ENCODE measurements at places on chromosomes 13 and 19.

- DNase-seq, result no peak
Measured at GRCh38 chr13:31437975-31438374, 238.2 kb downstream of the B3GLCT start.

DNA sequence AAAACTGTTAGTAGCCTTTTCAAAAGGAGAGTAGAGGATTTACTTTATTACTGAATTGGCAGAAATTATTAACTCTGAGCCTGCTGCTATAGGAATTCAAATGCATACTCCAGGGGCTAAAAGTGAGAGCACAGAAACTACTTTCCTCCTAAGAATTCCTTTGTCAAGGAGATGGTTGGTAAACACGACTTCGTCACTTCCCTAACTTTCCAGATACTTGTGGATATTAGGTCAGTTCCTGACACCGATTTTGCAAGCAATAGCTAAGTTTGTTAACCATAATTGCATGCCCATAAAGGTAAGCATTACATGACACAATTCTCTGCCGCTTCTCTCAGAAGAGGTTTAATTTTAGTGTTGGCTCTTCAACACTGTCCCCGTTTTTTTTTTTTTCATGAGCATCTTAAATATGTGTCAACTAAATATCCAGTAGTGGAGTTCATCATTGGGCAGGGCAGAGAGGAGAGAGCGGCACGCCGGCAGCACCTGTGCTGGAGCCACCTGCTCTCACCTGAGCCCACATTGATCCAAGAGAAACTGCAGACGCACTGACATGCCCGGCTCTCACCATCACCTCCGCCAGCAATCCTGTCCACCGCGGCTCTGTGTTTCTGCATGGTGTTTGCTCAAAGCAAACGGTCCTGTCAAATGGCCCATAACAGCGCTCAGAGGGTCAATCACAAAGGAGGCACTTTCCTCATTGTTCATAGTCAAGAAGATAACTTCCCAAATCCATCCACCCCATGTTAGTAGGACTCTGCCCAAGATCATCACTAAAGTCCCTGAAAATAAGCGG, 2.6 kb downstream of the MED26 start:
- no peak for DNase-seq

DNA sequence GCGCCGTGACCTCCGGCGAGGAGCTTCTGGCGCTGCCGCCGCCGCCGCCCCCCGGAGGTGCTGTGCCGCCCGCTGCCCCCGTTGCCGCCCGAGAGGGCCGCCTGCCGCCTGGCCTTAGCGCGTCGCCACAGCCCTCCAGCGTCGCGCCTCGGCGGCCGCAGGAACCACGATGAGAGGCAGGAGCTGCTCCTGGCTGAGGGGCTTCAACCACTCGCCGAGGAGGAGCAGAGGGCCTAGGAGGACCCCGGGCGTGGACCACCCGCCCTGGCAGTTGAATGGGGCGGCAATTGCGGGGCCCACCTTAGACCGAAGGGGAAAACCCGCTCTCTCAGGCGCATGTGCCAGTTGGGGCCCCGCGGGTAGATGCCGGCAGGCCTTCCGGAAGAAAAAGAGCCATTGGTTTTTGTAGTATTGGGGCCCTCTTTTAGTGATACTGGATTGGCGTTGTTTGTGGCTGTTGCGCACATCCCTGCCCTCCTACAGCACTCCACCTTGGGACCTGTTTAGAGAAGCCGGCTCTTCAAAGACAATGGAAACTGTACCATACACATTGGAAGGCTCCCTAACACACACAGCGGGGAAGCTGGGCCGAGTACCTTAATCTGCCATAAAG, 4.8 kb downstream of the PDX1 start:
- no peak for DNase-seq

GRCh38 chr19:57841122-57841763, 8.4 kb upstream of the ZNF587 start:
- no peak for DNase-seq

DNA sequence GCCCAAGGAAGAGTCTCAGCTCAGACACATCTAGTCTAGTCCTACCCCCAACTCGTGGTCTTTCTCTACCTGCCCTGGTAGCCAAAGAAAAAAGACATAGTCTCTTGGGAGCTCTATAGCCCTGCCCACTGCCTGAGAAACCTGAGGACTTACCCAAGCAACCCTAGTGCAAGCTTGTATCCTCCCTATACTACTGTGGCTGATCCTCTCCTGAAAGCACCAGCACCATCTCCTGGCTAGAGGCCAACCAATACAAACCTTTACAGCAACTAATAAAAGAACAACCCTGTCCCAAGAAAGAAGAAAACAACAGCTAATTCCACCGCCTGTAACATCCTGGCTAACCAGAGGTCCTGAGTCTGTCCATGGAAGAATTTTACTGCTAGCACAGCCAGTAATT, 532.4 kb downstream of the SLITRK6 start:
- DNase-seq, result no peak

GRCh38 chr19:39252458-39252857, 3.8 kb upstream of the IFNL4 start:
- DNase-seq, result no peak

DNA sequence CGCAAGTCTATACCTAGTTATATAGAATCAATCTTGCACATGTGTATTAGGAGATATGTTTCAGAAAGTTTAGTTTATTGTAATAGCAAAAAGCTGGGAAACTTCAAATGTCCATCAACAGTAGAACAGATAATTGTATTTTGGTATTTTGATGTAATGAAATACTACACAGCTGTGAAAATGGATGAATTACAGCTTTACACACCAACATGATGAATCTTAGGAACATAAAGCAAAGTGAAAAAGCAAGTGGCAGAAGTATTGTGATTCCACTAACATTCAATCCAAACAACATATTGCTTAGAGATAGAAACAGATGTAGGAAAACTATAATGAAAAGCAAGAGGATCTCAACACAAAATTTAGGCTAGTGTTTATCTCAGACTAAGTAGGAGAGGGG, 72.5 kb downstream of the RUBCNL start:
- no peak for DNase-seq
